A549 treated with Mapracorat at 1 μM for 4 hours (cell line): ENCODE measurements at places on chromosomes 4 and X. TPM values are rescaled to one million over a fixed set of nuclear protein-coding genes. Genes with fewer than 3 reads are reported as not detected.

Gene LAP3
- total RNA-seq = 34.2 to 40.7 TPM (median 35.0 TPM) in 5 replicates

Gene IL2RG
- 0.11 to 0.30 TPM (median 0.23 TPM) in 4 of 5 replicates, not detected in the other for total RNA-seq

Gene OFD1
- 11.0 to 12.8 TPM (median 11.9 TPM) in 5 replicates for total RNA-seq

Gene PFKFB1
- total RNA-seq = 0.08 to 0.14 TPM (median 0.14 TPM) in 3 of 5 replicates, not detected in the others

Gene CFAP99
- 0.08 to 0.22 TPM (median 0.22 TPM) in 3 of 5 replicates, not detected in the others for total RNA-seq

Gene PAGE2
- not detected in 5 replicates for total RNA-seq
